ENCODE measurements at places on chromosomes 3 and 15.

GRCh38 chr15:43930079-43930478, 103.3 kb downstream of the WDR76 start:
- no peak for DNase-seq

DNA sequence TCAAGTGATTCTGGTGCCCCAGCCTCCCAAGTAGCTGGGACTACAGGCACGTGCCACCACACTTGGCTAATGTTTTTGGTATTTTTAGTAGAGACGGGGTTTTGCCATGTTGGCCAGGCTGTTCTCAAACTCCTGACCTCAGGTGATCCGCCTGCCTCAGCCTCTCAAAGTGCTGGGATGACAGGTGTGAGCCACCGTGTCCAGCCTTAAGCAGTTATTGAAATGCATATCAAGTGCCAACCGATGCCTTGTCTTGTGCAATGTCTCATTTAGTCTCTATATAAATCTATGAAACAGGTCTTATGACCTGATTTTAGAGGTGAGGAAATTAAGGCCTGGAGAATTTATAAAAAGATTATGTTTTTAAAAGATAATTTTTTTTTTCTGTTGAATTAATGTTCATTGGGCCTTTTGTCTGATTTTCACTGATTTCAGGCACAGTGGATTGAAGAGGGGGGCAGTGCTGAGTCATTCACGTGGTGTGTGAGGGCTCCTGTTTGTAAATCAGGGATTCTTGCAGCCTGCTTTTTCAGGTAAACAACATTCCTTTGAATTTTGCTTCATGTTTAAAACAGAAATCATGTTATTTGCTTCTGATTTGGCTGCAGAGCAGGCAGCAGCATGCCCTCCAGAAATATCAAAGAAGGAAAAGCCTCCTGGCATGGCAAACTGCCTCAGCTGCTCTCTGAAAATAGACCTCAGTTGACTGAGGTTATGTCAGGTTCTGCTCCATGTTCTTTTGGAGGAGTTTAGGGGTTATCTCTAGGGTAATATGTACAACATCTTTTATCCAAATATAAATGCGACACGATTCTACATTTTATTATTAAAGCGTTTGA, 407.0 kb upstream of the RGMA start:
- DNase-seq = no peak

DNA sequence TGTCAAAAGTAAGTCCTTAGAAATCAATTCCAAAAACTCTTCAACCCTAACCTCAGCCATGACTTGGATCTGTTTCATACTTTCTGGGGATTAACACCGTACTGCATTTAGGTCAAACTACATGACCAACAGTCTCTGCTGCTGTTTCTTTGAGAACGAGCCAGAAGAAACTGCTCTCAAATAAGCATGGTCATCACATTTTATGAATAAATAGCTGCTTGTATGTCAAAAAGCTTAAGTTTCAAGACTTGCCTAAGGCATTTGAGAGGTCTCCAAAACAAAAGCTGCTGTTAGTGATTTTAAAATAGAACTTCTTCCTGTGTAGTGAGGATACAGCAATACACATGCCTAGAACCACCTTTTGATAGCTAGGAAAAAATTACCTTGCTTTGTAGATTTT, 166.3 kb upstream of the CHRM5 start:
- no peak for DNase-seq

DNA sequence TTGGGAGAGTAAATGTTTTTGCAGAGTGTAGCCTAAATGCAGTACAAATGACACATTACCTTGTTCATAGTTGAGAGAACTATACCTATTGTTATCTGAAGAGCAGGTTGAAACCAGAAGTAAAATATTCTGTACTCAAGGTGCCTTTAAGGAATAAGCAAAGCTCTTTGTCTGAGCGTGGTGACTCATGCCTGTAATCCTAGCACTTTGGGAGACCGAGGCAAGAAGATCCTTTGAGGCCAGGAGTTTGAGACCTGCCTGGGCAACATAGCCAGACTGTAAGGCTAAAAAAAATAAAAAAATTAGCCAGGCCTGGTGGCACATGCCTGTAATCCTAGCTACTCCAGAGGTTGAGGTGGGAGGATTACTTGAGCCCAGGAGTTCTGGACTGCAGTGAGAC, 2.2 kb upstream of the RNF13 start:
- no peak for DNase-seq

GRCh38 chr3:125050488-125051090, 5.2 kb downstream of the HEG1 start:
- no peak for DNase-seq

- DNase-seq = no peak
These were observed 31.6 kb upstream of the PCSK6 start for GRCh38 chr15:101521069-101521468.
